ENCODE measurements at places on chromosomes 5 and 9.

DNA sequence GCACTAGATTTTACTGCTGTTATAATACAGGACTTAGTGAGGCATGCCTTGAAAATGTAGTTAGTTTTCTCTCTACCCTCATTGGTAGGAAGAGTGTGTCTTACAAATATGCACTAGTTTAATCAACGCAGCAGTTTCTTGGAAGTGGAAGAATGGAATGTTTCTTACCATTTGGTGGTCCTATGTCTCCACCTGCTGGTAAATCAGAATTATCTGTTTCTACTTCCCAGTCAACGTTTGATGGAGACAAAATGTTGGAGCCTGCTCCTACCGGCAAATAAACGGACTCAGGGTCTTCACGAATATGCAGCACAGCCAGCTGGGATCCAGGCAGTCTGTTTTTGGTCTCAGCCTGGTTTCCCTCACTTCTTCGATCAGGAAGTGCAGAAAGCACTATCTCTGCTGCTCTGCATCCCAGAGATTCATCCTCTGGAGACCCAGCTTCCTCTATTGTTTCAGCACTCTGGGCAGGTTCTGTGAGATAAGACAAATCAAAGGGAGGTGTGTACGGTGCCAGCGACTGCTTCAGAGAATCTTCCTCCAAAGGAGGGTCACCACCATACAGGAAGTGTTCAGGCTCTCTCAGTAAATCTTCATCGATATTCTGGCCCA, 59.5 kb upstream of the PCA3 start:
- H3K4me1 ChIP-seq, result peaks cover 19% of the 10 kb centered on the region
- no peak for DNase-seq
- no peaks in the 10 kb centered on the region for H3K36me3 ChIP-seq
- no peak overlapping the region for H3K27ac ChIP-seq
- peaks cover 64% of the 10 kb centered on the region for H3K27me3 ChIP-seq

GRCh38 chr5:145969714-145970092, 33.3 kb downstream of the SH3RF2 start:
- H3K36me3 ChIP-seq, result no peaks in the 10 kb centered on the region
- H3K27ac ChIP-seq, result no peak overlapping the region
- peaks cover 12% of the 10 kb centered on the region for H3K4me1 ChIP-seq
- no peak overlapping the region for H3K4me3 ChIP-seq
- H3K27me3 ChIP-seq, result no peaks in the 10 kb centered on the region

DNA sequence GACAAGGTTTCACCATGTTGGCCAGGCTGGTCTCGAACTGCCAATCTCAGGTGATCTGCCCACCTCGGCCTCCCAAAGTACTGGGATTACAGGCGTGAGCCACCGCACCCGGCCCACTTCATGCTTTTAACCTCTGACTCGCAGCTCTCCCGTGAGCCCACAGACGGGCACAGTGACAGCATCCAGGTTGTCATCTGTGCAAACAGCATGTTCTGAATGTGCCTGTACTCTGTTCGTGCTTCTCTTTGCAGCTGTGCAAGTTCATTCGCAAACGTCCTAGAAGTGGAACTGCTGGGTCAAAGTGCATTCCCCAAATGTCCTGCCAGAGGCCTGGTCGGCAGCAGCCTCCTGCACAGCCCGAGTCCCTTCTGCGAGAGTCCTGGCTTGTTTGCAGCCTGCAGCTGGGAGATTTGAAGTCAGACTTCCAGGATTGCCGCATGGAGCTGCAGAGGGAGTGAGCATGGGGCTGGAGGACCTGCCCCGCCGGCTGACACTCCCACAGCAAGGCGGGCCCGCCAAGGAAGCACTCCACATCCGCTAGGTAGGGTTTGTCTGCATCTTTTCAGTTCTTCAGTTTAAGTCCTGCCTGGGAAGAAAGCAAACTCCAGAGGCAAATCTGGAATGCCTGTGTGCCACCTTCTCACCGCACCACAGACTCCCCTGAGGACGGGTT, 3.4 kb downstream of the BRD3OS start:
- no peak overlapping the region for H3K27ac ChIP-seq
- no peak for DNase-seq
- no peaks in the 10 kb centered on the region for H3K27me3 ChIP-seq
- peaks cover 9% of the 10 kb centered on the region for H3K36me3 ChIP-seq
- no peaks in the 10 kb centered on the region for H3K4me1 ChIP-seq
- no peak overlapping the region for H3K4me3 ChIP-seq

- peak overlapping the region; percentile 2 for H3K27ac ChIP-seq
- DNase-seq, result no peak
- H3K4me3 ChIP-seq, result no peak overlapping the region
- H3K36me3 ChIP-seq, result no peaks in the 10 kb centered on the region
- H3K27me3 ChIP-seq, result no peaks in the 10 kb centered on the region
Observed at GRCh38 chr9:2228132-2228531, 213.0 kb downstream of the SMARCA2 start.

- H3K27ac ChIP-seq, result no peak overlapping the region
- peaks cover 14% of the 10 kb centered on the region for H3K36me3 ChIP-seq
- H3K4me1 ChIP-seq, result peaks cover 16% of the 10 kb centered on the region
- no peak for DNase-seq
- no peak overlapping the region for H3K4me3 ChIP-seq
Observed at GRCh38 chr9:124730772-124731171, 40.3 kb downstream of the NR6A1 start.

DNA sequence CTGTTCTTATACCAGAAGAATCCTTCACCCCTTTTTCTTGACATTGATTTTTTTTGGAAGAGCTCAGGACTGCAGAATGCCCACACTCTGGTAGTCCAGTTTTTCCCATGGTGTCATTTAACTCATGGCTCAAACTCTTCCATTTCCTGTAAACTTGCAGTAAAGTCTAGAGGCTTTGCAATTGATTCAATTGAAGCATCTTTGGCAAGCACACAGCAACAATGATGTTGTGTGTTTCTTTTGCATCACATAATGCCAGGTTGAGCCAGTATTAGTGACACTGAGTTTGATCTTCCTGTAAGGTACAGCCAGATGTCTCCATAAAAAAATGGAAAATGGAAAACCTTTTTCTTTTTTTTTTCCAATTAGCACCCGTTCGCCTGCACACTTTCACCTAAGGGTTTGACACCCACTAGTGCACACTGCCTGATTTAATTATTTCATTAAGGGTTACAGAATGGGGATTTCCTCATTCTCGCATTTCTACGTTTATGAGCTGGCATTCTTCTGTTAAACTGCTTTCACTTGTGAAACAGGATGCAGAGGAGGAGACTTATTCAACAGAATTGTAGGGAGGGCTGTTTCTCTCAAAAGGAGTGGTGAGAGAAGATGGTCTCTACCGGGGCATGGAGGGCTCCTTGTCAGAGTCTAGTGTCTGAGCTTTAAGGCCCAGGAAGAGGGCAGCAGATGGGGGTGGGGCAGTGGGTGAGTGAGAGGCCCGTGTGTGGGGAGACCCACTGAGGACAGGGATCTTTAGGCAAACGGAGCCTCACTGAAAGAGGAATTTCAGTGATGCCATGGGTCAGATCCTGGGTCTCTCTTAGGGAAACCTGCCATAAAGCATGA, 2.2 kb upstream of the S1PR3 start:
- peak overlapping the region; percentile 45 for H3K27ac ChIP-seq
- peaks cover 22% of the 10 kb centered on the region for H3K27me3 ChIP-seq
- peak overlapping the region; percentile 68 for H3K4me3 ChIP-seq
- no peak for DNase-seq
- peaks cover 24% of the 10 kb centered on the region for H3K4me1 ChIP-seq

GRCh38 chr9:105967797-105968196, 273.5 kb downstream of the TMEM38B start:
- peaks cover 21% of the 10 kb centered on the region for H3K4me1 ChIP-seq
- no peak overlapping the region for H3K4me3 ChIP-seq
- H3K36me3 ChIP-seq, result no peaks in the 10 kb centered on the region
- H3K27me3 ChIP-seq, result no peaks in the 10 kb centered on the region
- no peak for DNase-seq

DNA sequence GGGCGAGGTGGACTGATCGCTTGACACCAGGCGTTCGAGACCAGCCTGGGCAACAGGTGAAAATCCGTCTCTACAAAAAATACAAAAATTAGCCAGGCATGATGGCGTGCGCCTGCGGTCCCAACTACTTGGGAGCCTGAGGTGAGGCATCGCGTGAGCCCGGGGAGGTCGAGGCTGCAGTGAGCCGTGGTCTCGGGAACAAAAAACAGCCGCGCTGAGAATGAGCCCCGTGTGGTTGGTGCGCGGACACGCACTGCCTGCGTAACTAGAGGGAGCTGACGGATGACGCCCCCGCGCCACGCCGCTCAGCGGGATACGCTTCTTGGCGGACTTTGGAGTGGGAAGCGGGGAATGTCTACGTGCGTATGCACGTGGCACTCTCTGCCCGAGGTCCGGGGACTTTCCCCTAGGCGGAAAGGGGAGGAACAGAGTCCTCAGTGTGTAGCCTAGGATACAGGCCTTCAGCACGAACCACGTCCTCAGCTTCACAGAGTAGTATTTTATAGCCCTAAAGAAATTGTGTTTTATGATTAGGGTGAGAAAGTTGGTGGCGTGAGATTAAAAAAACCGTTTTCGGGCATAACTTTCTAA, at the start of gene RMRP:
Gene RMRP (minus strand): TSS at position 474 of the 591 bp plus-strand sequence.
- H3K27me3 ChIP-seq, result peaks cover 6% of the 10 kb centered on the region
- peak within 1 kb of the TSS; percentile 86 for H3K4me3 ChIP-seq
- peak within 1 kb of the TSS; percentile 99 for H3K27ac ChIP-seq
- peak; percentile 98 for DNase-seq
- H3K36me3 ChIP-seq, result peaks cover 12% of the 10 kb centered on the region

GRCh38 chr5:1905108-1905507, 22.4 kb upstream of the IRX4 start:
- H3K36me3 ChIP-seq, result no peaks in the 10 kb centered on the region
- H3K4me1 ChIP-seq, result no peaks in the 10 kb centered on the region
- H3K27ac ChIP-seq, result no peak overlapping the region
- peaks cover 47% of the 10 kb centered on the region for H3K27me3 ChIP-seq
- no peak overlapping the region for H3K4me3 ChIP-seq

DNA sequence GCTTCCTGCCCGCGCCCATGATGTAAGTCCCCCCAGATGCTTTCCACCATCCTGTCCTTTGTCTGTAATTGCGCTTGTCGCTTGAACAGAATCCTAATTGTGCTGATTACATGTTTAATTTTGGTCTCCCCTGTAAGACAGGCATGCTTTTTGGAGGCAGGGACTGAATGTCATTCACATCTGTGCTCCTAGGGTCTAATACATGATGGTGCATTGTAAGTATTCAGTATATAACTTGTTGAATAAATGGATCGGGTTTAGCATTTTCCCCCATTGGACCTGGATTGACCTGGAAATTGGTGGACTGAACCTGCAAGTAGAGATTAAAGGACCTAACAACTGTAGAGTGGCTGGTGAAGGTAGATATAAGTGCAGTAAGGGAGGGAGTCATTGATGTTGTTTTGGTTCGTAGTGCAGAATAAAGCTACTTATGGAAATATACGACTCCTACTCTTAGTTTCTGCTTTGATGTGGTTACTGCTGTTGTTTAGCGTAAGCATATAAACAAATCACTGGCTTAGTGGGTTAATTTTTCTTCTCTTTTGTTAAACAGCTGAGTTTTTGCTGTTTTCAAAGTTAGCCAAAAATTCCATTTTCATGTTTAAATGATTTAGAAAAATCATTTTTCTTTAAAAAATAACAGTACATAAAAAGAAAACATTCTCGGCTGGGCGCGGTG, 57.3 kb downstream of the TRIO start:
- H3K36me3 ChIP-seq, result peaks cover 8% of the 10 kb centered on the region
- DNase-seq, result no peak
- H3K4me1 ChIP-seq, result peaks cover 58% of the 10 kb centered on the region
- no peak overlapping the region for H3K4me3 ChIP-seq
- no peaks in the 10 kb centered on the region for H3K27me3 ChIP-seq

DNA sequence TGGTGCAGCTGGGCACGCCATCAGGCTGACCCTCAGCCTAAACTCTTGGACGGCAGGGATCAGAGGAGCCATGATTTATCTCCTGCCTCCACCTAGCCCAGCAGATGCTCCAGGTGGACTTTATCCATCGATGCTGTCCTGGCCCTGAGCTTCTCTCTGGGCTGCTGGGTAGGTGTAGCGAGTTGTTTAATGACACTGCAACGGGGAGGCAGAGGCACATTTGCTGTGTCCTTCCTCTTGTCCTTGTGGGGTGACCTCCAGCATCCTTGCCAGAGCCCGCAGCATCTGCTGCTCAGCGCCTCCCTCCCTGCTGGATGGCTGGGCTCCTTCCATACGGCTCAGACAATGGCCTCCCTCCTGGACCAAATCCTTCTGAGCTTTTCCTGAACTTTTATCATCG, 103.1 kb upstream of the IRX4 start:
- H3K4me3 ChIP-seq, result no peak overlapping the region
- no peaks in the 10 kb centered on the region for H3K36me3 ChIP-seq
- H3K27ac ChIP-seq, result no peak overlapping the region
- H3K27me3 ChIP-seq, result peaks cover 21% of the 10 kb centered on the region
- no peaks in the 10 kb centered on the region for H3K4me1 ChIP-seq
- no peak for DNase-seq

- no peak overlapping the region for H3K4me3 ChIP-seq
- H3K36me3 ChIP-seq, result no peaks in the 10 kb centered on the region
- peaks cover 4% of the 10 kb centered on the region for H3K27me3 ChIP-seq
- H3K27ac ChIP-seq, result no peak overlapping the region
Observed at GRCh38 chr9:100679834-100680233, 102.0 kb downstream of the CAVIN4 start.

DNA sequence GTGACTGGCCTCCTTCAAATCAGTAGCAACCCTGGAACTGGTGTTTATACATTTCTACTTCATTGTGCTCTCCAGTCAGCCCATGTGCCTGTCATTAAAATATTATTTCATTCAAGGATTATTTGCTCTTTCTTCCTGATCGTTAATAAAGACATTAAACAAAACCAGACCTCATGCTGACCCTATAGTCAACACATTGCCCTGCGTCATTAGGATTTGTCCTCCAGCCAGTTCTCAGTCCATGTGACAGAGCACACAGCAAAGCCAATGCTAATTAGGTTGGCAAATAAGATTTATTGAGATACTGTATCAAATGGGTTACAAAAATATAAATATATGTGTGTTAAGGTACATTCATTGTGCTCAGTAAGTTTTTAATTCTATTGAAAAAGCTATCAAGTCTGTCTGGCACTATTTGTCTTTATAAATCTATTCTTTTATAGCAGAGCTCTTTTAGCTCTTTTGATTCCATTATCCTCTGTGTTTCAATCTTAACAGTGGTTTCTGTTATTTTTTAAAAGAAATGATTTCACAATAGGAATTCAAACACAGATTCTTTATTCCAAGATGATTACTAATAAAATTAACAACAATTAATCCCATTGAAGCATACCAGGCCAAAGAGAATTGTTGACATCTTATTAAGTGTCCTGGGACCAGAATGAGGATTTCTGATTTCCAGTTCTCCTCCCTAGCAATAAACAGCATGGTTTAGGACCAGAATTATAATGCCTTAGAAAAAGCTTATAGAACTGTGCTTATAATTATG, 209.4 kb upstream of the RGMB start:
- H3K36me3 ChIP-seq, result no peaks in the 10 kb centered on the region
- H3K4me3 ChIP-seq, result no peak overlapping the region
- no peaks in the 10 kb centered on the region for H3K27me3 ChIP-seq
- no peak for DNase-seq

Measured in type B pancreatic cell (in vitro differentiated cells).